ENCODE measurements at places on chromosomes 6 and 20.

DNA sequence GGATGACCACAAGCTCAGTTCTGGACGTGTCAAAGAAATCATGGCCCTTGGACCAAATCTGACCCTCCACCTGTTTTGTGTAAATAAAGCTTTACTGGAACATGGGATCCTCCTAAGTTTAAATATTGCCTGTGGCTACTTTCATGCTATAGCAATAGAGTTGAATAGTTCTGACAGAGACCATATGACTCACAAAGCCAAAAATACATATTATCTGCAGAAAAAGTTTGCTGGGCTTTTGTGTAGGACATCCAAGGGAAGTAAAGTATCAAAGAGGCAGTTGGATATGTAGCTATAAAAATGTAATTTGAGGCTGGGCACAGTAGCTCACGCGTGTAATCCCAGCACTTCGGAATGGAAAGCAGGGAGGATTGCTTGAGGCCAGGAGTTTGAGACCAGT, 78.9 kb downstream of the TOX2 start:
- no peak for DNase-seq

GRCh38 chr20:59583428-59584277, 20.7 kb upstream of the PHACTR3 start:
- no peak for DNase-seq

GRCh38 chr6:142651384-142651783, 293.6 kb downstream of the HIVEP2 start:
- DNase-seq, result no peak

DNA sequence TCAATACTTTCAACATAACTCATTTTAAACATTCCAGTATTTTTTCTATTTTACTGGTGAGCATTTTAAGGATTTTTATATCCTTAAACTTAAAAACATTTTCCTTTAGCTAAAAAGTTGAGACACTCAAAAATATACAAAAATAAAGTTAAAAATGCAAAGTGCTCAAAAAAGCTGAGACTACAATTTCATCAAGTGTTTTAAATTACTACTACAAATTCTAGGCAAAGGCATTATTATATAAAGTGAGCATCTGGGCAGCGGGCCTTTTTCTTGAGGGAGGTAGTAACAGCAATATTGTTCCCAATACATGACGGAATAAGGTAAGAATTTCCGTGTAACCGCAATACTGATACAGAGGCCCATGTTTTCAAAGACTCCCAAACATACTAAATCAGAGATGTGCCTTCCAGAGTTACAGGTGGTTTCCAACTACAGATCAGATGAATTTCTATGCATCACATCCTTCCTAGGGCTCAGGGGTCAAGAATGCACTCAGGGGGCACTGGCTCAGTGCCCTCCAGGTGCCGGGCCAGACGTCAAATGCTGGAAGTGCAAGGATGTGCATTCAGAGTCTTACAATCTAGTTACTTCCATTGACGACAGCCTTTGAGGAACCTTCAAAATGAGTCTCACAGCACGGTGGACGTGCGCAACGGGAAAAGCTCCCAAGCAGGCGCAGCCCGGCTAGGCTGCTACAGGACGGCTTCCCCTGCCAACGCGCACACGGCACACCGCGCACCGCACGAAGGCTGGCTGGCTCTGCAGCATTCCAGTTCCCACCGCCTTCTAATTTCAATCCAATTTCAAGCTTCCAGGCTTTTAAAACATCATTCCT, 1.7 kb downstream of the PHF10 start:
- no peak for DNase-seq

GRCh38 chr20:50014570-50015562, 32.1 kb downstream of the SNAI1 start:
- no peak for DNase-seq

DNA sequence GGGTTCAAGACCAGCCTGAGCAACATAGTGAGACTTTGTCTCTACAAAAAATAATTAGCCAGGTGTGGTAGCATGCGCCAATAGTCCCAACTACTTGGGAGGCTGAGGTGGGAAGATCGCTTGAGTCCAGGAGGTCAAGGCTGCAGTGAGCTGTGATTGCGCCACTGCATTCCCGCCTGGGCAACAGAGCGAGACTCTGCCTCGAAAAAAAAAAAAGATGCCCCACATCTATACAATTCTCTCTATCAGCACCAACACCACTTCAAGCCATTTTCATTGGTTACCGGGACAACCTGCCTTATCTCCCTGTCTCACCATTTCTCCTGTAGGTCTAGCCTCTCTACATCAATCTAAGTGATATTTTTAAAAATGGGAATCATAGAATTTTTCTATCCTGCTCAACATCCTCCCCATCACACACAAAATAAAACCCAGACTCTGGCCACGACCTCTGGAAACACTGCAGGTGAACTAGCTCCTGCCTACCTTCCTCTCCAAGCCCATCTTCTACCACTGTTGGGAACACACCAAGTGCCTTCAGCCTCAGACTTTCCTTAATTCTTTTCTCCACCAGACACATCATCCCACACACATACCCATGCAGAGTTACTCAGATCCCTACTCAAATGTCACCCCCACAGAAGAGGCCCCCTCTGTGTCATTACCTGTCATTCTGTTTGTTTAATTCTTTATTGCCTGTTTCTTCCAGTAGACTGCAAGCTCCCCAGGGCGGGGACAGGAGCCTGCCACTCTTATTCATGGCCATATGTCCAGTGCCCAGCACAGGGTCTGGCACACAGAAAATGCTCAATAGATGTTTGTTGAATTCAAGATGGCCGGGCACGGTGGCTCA, 9.6 kb upstream of the PLTP start:
- DNase-seq, result no peak

- DNase-seq, result no peak
Measured at GRCh38 chr6:126091466-126091865, 105.1 kb downstream of the TRMT11 start.

DNA sequence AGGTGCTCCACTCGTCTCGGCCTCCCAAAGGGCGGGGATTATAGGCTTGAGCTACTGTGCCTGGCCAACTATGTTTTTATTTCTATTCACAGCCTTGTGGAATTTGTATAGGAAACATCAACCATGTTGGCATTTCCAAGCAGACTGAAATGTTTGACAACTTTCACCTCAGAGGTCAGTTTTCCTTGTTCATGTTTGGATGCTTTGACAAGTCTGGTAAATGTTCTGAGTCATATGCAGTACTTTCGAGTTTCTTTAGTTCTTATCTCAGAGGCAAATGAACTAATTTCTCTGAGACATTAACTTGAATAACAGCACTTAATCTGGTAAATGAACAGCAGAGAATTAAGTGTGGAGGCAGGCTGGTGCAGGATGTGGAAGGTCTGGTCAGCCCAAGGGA, 373.4 kb upstream of the SYNCRIP start:
- no peak for DNase-seq

- DNase-seq, result no peak
Measured at GRCh38 chr6:169775321-169775720, 23.9 kb downstream of the ERMARD start.
